ENCODE measurements at places on chromosomes 7 and 10.
A peak's percentile ranks its signal among the peaks of the same experiment; 100 is the strongest.

- no peak for DNase-seq
These were observed 310.4 kb upstream of the PHF14 start for GRCh38 chr7:10662982-10663884.

- DNase-seq: no peak
These were observed 168.0 kb downstream of the SORCS1 start for GRCh38 chr10:106996510-106996909.

DNA sequence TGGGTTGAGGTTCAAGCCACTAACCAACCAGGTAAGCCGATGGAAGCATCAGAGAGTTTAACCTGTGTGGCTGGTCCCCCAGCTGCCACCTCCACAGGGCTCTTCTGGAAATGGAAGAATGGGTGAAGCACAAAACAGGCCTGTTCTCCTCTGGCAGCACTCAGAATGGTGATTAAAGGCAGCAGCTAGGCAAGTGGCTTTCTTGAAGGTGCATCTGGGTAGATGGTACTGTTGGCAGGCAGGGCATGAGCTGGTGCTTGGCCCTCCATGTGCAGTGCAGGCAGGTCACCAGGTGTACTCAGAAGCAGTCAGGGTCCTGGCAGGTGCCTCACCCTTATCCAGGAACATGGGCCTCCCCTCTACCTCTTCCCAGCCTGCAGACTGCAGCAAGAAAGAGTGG, 11.5 kb downstream of the AKR1E2 start:
- no peak for DNase-seq

DNA sequence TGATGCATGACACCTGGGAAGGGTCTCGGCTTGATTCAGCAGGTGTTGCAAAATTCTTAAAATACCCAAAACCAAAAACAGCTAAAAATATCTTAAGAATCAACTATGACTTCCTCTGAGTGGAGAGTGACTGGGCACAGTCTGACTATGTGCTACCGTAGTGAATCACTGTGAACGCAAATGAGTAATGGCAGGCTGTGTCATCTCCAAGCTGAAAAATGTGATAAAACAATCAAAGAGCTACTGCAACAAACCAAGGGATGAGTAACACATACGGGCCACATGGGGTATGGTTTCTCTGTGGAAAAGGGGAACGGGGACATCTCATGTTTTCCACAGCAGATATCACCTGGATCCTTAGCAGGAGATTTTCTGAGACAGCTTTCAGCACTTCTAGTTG, 127.5 kb downstream of the ABCA13 start:
- DNase-seq: no peak

- DNase-seq: no peak
These were observed 47.8 kb upstream of the PCLO start for GRCh38 chr7:83210479-83210878.

- DNase-seq: no peak
These were observed 63.5 kb downstream of the FAM204A start for GRCh38 chr10:118278649-118279048.

GRCh38 chr10:129950676-129951075, 13.4 kb downstream of the EBF3 start:
- no peak for DNase-seq

DNA sequence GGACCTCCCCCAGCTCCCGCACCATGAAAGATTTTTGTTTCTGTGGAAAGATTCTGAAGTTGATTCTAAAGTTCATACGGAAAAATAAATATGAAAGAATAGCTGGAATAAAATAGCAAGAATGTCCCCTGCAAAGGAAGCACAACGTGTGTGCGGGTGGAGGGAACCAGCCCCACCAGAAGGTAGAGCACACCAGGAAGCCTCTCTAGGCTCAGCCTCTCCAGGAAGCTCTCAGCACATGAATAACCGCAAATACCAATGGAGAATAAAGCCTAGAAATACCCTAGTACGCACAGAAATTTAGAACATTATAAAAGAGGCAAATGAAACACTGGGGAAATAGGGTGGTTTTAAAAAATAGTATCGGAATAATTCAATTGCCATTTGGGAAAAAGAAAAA, 24.6 kb upstream of the FAM170B start:
- DNase-seq: no peak

- no peak for DNase-seq
These were observed 150.3 kb upstream of the HABP2 start for GRCh38 chr10:113402602-113403001.

DNA sequence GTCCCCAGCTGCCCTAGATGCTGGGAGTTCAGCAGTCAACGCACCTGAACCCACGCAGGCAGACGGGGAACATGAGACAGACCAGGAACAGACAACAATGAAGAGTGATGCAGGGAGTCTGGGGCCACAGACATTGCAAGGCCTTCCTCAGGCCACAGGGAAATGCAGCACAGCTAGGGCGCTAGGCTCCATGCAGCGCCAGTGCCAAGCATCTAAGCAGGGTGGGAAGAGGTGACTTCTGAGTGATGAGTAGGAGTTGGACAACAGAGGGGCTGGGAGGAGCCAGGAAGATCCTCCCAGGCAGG, 7.7 kb upstream of the RET start:
- DNase-seq: no peak

DNA sequence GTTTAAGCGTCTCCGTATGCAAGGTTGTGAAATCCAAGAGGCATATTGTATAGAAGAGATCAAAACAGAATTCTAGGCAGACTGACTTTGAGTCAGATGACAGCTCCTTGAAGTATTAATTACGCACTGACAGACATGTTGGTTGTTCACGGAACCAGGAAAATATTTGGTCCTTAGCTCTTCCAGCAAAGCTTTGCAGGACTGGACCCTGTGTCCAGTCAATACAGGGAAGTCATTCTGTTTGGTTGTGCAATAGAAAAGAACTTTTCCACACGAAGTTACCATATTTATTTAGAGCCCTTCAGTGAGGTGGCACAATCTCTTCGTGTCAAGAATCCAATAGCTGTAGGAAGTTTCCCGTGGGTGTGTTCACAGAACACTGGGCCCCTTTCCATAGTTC, 205.3 kb downstream of the ARHGAP21 start:
- no peak for DNase-seq

DNA sequence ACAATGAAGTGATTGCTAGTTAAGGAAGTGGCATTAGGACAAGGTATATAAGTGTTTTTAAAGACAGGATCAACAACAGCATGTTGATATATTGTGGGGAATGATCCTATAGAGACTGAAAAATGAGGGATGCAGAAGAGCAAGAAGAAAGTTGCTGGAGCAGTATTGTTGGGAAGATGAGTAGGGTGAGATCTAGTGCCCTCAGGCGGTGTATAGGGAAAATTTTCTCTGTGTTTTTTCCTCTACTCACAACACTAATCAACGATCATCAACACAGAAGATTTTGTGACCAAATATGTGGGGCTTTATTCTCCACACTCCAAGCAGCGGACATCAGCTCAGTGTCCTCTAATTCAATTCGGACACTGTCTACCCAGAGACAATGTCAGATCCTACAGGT, 9.6 kb upstream of the PTTG1IP2 start:
- no peak for DNase-seq

DNA sequence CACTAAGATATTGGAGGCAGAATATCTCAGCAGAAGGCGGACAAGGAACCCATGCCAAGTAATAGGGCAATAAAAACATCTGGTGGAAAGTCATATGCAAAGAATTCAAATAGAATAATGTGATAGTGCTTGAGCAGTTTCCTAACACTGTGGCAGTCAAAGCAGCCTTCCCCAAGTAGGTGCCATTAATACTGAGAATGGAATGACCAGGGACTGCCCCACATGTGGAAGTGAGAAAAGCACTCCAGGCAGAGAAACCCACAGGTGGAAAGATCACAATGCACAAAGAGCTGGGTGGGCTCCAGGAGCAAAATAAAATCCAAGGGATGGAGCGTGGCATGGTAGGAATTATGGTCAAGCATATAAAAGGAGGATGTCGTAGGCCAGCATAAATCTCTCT, 64.4 kb upstream of the NME8 start:
- DNase-seq: no peak

GRCh38 chr10:20644421-20644820, 252.7 kb downstream of the NEBL start:
- no peak for DNase-seq

- DNase-seq: no peak
These were observed 103.3 kb upstream of the IGFBP3 start for GRCh38 chr7:46024263-46024916.

GRCh38 chr7:92622685-92623084, 32.5 kb upstream of the FAM133B start:
- DNase-seq: no peak

GRCh38 chr10:100509241-100509840, 10.3 kb downstream of the SEC31B start:
- DNase-seq: peak; percentile 50

GRCh38 chr10:3950676-3951275, 165.8 kb upstream of the KLF6 start:
- no peak for DNase-seq

DNA sequence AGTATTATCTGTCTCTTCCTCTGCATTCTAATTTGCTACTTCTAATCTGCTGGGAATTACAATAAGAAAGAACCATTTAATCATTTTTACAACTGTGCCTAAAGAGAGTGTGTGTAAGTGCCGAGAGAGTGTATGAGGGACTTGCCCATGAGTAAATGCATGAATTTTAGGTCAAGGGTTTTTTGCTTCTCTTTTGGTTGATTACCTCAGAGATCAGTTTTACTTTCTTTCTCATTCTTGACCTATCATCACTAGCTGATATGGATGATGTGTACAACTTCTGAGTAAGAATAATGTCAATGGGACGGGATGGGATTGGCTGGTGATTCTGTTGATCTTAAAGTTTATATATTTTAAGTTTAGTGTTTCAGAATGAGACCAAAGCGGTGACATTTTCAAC, 47.8 kb downstream of the IKZF1 start:
- DNase-seq: no peak

Measured in stimulated activated CD4-positive, alpha-beta T cell treated with anti-CD3 and anti-CD28 coated beads, Interleukin-2, amount 100 ng/mL, for 24 hours (primary cell).